Activated T-helper 1 cell treated with anti-CD3 and anti-CD28 coated beads, Interleukin-2, amount 50 U/mL, for 16 hours (primary cell): ENCODE measurements at places on chromosomes 3 and 15.

GRCh38 chr15:53401503-53401902, 358.0 kb downstream of the WDR72 start:
- no peak for DNase-seq

GRCh38 chr3:46027736-46028397, 584 bp upstream of the XCR1 start:
- DNase-seq = no peak

DNA sequence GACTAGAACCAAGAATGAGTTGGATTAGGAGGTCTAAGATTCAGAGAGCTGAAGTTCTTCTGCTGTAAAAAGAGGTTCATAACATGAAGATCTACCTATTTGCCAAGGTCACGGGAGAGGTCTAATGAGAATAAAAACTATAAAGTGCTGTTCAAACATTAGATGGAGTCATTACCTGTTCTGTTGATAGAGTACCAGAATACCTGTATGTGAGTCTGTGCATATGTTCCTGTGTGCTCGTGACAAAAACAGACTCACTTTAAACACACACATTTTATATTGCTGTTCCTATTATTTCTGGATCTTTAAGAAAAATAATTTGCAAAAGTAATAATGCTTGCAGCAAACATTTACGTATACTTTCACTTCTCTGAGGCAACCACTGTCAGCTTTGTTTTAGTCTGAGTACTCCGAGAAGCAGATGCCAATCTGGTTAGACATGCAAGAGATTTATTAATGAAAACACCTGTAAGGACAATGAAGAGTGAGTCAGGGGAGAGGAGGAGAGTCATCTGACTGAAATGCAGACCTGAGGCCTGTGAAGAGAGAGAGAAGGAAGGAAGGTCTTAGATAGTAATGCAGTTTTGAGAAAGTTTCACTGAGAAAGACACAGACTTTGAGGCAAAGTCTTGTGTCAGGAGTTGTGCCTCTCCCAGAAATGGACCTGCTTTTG, 221.2 kb downstream of the SQOR start:
- DNase-seq = no peak

DNA sequence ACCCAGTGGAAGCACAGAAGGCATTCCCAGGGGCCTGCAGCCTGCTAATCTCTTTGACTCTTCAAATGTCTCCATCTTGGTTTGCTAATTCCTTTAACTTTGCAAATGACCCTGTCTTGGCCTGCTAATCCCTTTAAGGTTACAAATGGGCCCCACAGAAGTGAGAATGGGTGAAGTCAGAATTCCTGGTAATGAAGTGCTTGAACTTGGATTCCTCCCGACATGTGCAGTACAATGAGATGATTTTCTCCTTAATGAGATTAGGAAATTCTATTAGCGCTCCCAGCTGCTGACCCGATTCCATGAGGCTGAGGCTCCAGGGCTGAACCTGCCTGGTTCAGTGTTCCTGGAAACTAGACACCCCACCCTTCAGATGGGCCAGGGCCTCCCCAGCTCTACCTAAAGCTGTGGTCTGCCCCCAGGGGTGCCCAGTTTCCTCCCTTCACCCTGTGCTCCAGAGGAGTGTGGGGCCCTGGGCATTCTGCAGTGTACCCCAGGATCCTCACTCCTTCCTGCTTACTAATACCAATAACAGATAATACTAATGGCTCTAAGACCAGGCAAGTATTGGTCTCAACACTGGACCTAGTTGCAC, 47.4 kb downstream of the SCN5A start:
- no peak for DNase-seq

DNA sequence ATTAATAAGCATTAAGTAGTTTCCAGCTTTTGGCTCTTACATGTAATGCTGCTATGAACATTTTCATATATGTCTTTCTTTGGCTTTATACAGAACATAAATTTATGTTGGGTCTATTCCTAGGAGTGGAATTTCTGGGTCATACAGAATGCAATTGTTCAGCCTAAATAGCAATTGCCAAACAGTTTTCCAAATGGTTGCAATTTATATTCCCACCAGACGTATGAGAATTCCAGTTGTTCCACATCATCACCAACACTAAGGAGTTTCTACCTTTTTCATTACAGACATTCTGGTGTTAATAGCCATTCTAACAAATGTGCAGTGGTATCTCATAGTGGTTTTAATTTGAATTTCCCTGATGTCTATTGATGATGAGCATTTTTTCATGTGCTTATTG, 160.1 kb upstream of the TMC3 start:
- DNase-seq = no peak

GRCh38 chr3:65787340-65787739, 251.4 kb downstream of the MAGI1 start:
- no peak for DNase-seq

DNA sequence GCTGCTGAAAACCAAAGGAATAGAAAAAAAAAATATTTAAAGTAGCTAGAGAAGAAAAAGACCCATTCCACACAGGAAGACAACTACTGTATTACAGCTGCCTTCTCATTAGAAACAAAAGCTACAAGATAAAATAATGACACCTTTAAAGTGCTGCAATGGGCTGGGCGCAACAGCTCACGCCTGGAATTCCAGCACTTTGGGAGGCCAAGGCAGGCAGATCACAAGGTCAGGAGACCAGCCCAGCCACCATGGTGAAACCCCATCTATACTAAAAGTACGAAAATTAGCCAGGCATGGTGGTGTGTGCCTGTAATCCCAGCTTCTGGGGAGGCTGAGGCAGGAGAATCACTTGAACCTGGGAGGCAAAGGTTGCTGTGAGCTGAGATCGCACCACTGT, 31.0 kb downstream of the TRPM7 start:
- DNase-seq = no peak

DNA sequence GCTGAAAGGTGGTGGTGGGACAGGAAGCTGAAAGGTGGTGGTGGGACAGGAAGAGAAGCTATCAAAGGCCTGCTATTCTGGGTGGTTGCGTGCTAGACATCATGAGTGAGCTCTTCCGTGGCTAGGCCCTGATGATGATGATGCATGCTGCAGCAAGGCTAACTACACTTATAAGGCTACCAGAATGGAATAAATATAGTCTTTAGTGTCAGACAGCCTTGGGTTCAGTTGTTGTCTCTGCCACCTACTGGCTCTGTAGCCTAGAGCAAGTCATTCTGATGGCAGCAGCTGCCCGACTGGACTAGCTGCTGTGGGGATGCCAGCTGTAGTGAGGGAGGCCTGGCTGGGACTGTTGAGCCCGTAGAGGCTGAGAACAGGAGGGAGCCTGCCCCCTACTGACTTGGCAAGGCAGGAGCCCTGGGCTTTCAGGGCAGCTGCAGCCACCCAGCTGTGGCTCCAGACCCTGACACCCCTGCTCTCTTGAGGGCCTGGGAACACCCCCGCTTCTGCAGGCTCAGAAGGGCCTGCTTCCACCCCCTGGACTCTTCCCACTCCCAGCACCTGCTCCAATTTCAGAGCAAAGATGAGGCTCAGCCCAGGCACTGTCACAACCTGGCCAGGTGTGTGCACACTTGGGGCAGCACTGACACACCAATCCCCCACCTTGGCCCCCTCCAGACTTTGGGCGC, 21.4 kb upstream of the ZBED2 start:
- DNase-seq = peak; percentile 45

- no peak for DNase-seq
Observed at GRCh38 chr15:42024303-42024702, 3.5 kb upstream of the PLA2G4E start.

DNA sequence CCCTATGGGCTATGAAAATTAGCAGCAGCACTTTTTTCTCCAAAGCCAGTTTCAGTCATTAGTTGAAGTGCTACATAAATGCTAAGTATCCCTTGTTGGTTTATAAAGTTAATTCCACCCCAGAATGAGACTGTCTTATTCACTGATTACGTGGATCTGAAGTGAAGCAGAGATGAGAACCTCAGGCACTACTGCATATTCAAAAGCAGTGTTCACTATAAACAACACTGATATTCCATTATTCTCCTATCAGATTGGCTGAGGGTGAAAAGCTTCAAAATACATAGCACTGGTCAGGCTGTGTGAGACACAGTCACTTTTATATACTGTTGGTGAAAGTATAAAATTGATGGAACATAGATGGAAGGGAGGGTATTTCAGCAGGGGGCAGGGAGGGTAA, 395.7 kb upstream of the RARB start:
- no peak for DNase-seq
